T-helper 17 cell (primary cell): ENCODE measurements at places on chromosomes 11 and 22. TPM values are rescaled to one million over a fixed set of nuclear protein-coding genes. Genes with fewer than 3 reads are reported as not detected.

- DNase-seq = no peak
Observed at GRCh38 chr22:31841078-31841827, 87.4 kb downstream of the DEPDC5 start.

DNA sequence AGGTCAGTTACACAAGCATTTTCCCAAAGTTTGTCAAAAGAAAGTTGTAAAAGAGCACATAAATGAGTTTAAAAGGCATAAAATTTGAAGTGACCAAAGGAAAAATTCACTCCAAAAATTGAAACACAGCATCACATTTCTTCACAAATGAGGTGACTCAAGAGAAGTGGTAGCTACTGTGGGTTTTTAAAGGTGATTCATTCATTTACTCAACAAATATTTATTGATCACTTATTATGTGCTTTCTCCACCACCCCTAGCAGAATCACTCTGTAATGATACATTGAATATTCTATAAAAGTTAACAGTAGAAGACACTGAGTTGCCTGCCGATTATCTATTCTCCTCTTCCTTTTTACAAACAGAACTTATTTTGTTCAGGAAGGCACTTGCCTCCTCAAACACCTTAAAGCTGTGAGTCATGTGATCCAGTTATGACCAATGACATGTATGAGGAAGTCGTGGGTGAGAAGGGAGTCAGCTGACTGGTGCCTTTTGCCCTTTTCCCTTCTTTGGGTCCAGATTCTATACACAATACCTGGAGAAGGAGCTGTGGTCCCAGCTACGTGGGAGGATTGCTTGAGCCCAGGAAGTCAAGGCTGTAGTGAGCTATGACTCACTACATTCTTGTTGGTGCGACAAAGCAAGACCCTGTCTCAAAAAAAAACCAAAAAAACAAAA, 67.7 kb upstream of the CLNS1A start:
- no peak for DNase-seq

HORMAD2 gene
- total RNA-seq = not detected

GRCh38 chr22:33076343-33076742, 18.2 kb upstream of the SYN3 start:
- DNase-seq = no peak

OR6T1 gene
- not detected for total RNA-seq

GRCh38 chr11:68956547-68957254, 24.1 kb downstream of the MRGPRD start:
- DNase-seq = no peak

GRCh38 chr11:98800696-98801095, 220.1 kb upstream of the CNTN5 start:
- no peak for DNase-seq

DNA sequence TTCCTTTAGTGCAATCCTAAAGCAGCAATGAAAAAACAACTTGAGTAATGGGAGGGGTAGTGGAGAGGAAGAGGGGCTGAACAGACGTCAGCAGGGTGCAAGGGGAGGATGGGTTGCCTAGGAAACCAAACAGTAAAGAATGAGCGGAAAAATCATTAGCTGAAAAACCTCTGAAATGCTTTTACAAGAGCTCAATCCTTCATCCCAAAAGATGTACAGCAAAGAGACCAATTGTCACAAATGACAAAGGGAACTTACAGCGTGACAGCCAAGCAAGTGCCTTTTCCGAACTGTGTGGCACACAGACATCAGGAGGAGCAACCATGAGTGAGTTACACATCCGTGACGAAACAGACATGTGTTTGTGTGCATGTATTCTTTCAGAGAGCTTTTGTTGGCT, 104.6 kb downstream of the SIK3 start:
- DNase-seq = no peak

- DNase-seq = no peak
Observed at GRCh38 chr11:104624021-104624420, 274.2 kb downstream of the CASP12 start.

DNA sequence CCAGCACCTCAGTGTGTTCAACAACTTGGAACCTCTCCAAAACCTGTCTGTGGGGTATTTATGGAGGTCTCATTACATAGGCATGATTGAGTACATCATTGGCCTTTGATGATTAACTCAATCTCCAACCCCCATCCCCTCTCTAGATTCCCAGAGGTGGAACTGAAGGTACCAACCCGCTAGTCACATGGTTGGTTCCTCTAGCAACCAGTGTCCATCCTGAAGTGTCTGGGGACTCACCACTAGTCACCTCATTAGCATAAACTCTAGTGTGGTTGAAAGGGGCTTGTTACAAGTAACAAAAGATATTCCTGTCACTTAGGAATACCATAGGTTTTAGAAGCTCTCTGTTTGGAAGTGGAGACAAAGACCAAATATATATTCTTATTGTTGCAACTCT, 40.3 kb downstream of the SIK2 start:
- DNase-seq = no peak

DNA sequence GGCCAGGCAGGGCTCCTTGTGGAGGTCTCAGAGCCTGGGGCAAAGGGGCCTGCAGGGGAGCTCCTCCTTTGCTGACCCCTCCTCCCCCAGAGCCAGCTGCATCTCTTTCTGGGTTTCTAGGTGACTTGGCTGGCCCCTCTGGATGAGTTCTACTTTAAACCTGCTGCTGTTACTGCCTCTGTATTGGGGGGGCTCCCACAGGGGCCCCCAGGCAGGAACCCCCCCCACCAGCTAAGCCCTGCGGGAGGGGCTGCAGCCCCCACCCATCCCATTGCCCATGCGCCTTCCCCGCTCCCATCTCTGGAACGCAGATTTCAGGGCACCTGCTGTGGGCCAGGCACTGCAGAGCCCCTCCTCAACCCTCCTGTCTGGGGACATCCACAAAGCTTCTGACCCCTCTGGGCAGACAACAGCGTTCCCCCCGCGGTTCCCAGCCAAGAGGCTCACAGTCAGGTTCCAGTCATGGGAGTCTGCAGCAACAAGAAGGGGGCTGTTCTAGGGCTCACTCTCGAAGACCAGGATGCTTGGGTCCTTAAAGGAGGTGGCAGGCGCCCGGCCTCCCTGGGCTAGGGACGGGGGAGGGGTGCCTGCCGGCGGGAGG, 815 bp upstream of the PLCB3 start:
- no peak for DNase-seq

DNA sequence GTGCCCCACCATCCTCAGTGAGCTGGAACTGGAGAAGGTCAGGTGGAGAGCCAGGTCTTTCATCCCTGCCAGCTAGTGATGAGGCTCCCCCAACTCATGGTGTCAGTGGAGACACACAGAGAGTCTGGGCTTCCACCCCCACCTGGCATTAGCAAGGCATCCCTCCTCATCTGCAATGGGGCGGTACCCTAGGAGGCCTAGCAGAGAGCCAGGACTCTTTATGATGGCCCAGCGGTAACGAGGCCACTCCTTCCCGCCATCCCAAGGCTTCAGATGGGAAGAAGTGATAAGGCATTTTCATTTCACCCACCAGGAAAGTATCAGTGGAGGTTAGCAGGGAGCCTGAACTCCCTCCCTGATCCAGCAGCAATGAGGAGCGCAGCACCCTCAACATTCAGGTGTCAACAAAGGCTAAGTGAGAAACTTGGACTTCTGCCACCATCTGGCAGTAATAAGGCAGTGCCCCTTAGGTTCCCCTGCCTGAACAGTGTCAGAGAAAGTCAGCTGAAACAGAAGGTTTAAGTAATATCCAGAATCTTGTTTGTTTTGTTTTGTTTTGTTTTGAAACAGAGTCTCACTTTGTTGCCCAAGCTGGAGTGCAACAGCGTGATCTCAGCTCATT, 40.5 kb upstream of the FBLN1 start:
- DNase-seq = no peak

CD3D gene
- 354 TPM for total RNA-seq

- no peak for DNase-seq
Observed at GRCh38 chr11:95066716-95067038, at the start of gene SRSF8. TSS of gene SRSF8 (plus strand) at chr11:95066919. CDS start at chr11:95067227, 308 bp downstream.

PIH1D2 gene
- 0.23 TPM for total RNA-seq

DNA sequence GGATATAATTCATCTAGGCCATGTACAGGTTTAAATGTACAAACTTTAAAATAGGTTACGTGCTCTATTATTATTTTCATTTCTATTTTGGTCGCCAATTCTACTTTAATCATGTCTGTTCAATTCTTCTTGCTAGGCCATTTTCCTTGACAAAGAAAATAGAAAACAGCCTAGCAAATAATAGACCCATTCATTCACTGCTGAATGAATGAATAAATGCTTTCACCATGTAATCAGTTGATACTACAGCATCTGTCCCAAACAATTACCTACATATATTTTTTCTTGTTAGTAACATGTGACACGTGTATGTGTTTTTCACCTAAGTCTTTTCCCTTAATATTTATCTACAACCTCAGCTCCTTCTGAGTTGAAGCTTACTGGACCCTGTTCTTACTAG, 27.5 kb downstream of the SNX19 start:
- DNase-seq = no peak

GRCh38 chr11:59769828-59770227, 14.7 kb downstream of the STX3 start:
- no peak for DNase-seq

- DNase-seq = no peak
Observed at GRCh38 chr11:47960015-47960414, 20.3 kb upstream of the PTPRJ start.

DNA sequence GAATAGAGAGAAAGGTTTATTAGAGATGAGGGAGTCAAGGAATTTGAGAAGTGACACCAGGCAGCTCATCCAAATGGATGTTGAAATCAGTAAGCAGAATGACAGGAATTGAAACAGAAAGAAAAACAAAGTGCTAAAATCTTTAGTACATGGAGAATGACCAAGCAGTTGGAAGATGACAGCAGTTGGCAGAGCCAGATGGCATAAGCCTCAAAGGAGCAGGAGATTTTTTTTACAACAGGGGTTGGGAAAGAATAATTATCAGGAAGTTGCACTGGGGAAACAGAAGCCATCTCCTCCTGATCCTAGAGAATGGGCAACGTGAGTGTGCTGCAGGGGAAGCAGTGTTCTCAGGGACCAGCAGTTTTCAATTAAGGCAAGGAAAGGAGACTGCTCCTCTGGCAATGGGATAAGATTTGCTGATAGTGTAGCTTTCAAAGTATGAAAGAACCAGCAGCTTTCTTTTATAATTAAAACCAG, 28.9 kb downstream of the RAB39A start:
- DNase-seq = no peak

GRCh38 chr22:23376256-23376655, 195.9 kb downstream of the BCR start:
- no peak for DNase-seq

ART1 gene
- total RNA-seq = not detected

OR51M1 gene
- total RNA-seq = not detected

OR52N4 gene
- total RNA-seq = 1.4 TPM

DNA sequence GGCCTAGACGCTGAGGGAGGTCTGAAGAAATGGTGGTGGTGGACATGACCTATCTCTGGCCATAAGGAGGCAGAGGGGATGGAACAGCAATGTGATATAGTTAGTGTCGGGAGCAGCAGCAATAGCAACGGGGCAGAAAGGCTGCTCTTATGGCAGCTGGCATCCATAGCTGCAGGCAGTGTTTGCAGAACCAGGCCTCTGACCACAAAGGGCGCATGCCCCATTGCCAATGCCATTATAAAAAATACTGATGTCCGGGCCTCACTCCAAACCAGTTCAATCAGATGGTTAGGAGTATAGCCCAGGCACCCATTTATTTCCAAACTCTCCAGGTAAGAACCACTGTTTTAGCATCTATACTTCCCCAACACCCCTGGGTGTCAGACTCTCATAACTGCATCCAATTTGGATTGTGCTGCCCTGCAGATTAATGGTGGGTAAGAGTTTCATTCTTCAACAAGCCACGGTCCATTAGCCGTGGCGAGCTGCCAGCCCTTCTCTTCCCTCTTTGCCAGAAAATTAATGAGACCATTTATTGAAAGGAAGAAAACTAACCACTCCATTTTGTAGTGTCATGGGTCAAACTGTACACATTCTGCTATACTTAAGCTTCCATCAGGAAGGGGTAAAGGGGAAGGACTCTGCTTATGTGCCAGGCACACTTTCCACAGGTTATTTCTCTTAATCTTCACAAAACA, 72.8 kb upstream of the SPON1 start:
- no peak for DNase-seq

GRCh38 chr11:119025978-119026766, 4.5 kb downstream of the SLC37A4 start:
- no peak for DNase-seq

DNA sequence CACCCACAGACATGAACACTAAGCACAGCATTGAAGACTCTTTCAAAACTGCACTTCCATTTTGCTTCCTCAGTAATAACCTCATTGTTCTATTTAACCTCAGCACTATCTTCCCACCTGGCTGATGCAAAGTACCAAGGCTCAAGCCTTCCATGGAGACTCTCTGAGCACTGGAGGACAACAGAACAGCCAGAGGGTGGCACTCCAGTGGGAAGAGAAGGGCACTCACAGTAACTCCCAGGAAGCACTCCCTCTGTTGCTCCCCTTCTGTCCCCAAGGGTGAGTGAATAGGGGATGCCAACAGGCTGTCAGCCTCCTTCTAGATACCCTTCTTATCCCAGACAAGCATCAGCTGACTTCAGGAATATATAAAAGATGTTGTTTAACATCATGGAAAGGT, 3.5 kb downstream of the ME3 start:
- no peak for DNase-seq
